Muscle of leg (tissue), 16 donors: ENCODE measurements at places on chromosomes 3 and 15. TPM values are rescaled to one million over a fixed set of nuclear protein-coding genes. Genes with fewer than 3 reads are reported as not detected.
A peak's percentile ranks its signal among the peaks of the same experiment; 100 is the strongest.

DNA sequence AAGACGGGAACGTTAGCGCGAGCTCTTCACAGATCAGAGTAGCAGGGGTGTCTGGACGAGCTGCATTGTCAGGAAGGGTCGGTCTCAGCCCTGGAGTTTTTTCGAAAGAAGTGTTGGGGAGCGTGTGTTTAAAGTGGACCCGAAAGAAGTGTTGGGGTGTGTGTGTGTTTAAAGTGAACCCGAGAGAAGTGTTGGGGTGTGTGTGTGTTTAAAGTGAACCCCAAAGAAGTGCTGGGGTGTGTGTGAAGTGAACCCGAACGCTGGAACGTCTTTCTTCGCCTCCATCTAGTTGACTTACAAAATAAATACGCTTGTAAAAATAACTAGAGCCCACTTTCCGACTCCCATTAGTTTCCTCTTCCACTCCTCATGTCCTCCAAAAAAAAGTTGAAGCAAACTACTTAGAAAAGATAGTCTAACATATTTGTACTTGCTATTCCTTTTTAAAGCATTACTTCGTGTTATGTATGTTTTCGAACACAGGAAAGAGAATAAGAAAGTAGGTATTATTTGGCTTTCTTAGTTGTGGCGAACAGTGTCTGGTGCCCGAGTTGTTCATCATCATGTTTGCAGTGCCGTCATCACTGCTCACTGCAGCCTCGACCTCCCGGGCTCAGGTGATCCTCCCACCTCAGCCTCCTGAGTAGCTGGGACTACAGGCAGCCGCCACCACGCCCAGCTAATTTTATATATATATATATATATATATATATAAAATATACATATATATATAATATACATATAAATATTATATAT lies 1.0 kb downstream of the LRCH3 start:
- DNase-seq, result peak; percentile 28

Gene WDR93
- 0.04 TPM for total RNA-seq

- DNase-seq, result no peak
Measured at GRCh38 chr15:73717802-73718201, 33.6 kb downstream of the CD276 start.

Gene ITIH1
- 0.22 TPM for total RNA-seq

DNA sequence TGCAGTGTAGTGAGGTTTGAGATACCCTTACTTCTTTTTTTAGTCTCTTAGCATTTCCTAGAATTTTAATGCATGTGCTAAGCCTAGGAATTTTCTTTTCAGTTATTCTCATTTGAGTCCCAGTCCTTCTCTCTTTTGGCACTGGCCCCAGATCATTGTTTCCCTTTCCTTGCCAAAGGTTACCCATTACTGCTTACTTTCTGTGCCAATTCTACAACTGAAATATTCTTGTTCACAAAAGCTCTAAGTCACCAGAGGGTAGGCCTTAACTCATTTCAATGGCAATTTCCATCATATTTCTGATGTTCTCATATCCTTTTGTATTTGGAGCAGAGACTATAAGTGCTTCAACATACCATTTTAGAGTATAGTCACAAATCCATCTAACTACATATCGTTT lies 199.6 kb upstream of the CBLB start:
- DNase-seq, result peak; percentile 33

Gene CLCN2
- 3.5 TPM for total RNA-seq

GRCh38 chr3:177928172-177928873 lies 607.9 kb upstream of the KCNMB2 start:
- peak; percentile 44 for DNase-seq

- DNase-seq, result peak; percentile 70
Measured at GRCh38 chr15:81256916-81257315, 60.2 kb downstream of the IL16 start.

- no peak for DNase-seq
Measured at GRCh38 chr3:108757404-108757982, at the start of gene RETNLB. RETNLB (minus strand) TSS chr3:108757410; CDS start chr3:108757185, 225 bp downstream.
